ENCODE measurements at places on chromosomes 12 and 14.

DNA sequence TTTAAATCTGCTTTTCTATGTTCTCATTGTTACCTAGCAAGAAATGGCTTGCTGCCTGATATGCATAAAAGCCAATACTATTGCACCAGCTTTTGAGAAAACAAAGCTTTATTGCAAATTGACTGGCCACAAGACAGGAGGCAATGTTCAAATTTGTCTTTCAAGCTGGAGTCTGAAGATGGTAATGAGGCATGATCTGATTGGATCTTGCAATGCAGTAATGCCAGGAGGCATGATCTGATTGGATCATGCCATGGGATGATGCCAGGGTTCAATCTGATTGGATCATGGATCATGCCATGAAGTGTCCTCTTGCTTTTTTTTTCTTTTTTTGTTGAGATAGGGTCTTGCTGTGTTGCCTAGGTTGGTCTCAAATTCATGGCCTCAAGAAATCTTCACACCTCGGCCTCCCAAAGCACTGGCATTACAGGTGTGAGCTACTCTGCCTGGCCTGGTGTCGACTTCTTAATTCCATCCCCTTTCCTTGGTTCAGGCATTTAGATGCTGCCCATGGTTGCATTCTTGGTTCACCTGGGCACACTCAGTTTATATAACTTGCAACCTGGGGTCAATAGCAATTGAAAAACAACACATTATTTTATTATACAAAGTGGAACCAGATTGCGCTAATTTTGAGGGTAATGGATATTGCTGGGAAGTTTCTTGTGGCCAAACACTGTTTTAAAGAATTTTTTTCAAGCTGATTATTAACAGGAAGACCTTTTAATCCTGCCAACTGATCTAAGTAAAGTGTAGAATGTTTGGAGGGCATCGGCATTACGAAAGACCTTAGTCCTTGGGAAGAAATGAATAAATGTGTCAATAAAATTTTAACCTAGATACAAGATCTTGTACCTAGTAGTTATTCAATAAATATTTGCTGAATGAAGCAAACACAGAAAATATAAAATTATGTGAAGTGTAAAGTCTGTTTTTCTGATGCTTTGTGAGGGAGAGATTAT lies 38.8 kb downstream of the HSD17B6 start:
- no peak for DNase-seq

GRCh38 chr12:103505371-103506236 lies 9.8 kb upstream of the C12orf42 start:
- no peak for DNase-seq

DNA sequence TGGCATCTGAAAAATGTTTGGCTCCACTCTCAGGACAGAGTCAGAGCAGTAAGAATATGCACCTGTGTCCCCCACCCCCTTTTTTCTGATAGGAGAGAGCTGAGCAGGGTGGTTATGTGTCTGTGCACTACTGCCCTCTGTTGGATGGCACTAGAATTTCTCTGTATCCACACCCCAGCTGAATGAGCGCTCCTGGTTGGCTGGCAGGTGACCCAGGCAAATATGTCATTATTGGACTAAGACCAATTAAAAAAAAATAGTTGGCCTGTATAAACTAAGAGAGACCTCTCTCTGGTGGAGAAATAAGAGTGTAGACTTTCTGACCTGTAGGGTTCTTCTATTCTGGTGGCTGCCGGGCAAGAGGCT lies 107.0 kb downstream of the PTCSC3 start:
- DNase-seq = peak; percentile 81

DNA sequence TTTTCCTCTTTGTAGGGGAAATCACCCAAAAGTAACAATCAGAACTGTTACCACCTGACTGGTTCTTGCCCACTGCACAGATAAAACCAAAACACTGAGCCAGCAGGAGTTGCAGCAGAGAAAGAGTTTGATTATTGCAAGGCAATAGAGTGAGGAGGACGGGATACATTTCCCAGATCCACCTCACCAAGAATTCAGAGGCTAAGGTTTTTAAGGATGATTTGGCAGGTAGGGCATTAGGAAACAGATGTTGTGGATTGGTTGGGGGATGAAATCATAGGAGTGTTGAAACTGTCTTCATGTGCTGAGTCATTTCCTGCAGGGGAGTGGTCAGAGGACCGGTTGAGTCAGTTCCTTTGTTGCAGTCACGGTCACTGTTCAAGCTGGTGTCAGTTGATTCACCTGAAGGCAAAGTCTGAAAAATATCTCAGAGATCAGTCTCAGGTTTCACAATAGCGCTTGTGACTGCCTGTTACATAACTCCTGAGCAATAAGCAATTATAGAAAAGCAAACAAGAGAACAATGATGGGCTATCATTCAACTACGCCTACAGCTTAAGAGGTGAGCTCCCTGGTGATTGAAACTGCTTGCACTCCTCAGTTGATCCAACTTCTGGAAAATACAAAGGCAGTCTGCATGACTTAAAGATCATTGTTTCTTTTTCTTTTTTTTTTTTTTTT lies 20.3 kb upstream of the AMN1 start:
- DNase-seq = peak; percentile 89

Measured in GM23338 (cell line).